ENCODE measurements at places on chromosomes 1 and 21.

DNA sequence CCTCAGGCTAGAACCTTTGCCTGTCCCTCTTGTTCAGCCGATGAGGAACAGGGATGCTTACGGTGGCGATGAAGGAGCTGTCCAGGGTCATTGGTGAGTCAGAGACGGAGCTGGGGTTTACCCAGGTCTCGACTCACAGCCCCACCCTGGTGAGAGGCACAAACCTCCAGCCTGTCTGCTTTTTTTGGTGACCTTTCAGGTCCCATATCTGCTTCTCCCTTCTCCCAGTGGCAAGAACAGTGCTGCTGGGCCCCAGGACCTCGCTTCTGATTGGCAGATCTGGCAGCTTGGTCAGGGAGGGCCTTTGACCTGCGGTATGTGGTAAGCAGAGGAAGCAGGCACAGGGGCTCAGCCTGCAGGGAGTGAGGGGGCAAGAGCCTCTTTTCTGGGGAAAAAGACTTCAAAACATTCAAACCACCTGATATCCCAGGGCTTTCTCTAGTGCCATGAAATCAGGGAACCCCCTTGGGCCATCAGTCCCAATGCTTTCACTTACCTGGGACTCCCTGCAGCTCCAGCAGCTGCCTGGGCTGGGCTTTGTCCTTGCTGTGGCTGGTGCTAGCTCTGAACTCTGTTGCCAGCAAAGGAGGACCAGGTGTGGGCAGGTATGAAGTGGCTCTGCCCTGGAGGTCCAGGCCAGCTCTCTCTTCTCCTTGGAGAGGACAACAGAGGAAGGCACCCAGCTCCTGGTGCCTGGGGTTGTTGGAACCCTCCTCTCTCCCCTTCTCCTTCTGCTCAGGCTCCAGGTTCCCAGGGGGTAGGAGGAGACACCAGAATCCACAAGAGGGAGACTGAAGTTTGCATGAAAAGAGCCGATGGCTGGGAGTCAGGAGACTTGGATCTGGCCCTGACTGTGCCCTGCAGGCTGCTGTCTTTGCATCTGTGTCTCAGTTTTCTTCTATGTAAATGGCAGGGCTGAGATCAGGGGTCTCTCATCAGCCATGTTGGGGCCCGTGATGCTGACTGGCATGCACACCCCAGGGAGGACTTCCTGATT, 41.4 kb downstream of the TRIM62 start:
- DNase-seq: no peak

- no peak for DNase-seq
Measured at GRCh38 chr1:8660411-8660828, 157.0 kb downstream of the RERE start.

DNA sequence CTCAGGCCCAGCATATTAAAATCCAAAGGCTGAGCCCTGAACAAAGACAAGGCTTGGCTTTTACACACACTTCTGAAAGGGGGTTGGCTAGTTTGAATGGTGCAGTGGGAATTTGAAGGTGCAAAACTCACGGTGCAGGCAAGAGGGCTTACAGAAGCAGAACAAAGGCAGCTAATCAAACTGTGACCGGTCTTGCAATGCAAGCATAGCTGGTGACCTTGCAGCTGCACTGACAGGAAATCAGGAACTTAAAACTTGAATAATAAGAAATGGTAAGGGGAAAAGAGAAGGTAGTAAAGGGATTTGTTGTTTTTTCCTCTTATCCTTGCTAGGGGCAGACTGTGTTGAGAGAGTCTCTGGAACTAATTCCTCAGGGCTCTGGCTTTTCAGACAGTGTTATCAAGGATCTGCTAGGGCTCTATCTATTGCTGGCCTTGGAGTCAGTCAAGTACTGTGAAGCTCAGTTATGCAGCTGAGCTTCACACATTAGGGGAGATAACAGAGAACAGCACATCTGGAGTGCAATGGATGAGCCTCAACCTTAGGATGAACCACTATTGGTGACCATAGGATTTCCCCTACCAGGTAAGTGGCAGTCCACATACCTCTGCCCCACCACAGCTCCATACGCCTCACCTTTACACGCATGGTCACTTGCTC, 97.6 kb downstream of the PPIAL4G start:
- DNase-seq: no peak

GRCh38 chr1:164803366-164803765, 244.4 kb downstream of the PBX1 start:
- DNase-seq: no peak

DNA sequence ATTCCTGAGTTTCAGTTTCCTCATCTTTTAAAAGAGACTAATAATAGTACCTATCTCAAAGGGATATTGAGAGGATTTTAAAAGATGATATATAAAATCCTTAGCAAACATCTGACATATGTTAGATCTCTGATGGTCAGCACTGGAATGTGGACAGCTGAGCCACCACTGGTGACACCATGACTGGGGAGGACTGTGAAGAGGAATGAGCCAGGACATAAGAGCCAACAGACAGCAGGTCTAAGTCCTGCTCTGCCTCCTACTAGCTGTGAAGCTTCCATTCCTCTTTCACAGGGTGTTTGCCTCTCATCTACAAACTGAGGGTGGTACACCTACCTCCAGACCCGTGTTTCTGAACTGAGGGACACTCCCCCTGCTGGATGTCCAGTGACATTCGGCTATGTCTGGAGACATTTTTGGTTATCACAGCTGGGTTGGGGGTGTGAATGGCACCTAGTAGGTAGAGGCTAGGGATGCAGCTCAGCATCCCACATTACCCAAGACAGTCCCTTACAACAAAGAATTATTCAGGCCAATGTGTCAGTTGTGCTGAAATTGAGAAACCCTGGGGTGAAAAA, 109.1 kb upstream of the OLIG2 start:
- no peak for DNase-seq

DNA sequence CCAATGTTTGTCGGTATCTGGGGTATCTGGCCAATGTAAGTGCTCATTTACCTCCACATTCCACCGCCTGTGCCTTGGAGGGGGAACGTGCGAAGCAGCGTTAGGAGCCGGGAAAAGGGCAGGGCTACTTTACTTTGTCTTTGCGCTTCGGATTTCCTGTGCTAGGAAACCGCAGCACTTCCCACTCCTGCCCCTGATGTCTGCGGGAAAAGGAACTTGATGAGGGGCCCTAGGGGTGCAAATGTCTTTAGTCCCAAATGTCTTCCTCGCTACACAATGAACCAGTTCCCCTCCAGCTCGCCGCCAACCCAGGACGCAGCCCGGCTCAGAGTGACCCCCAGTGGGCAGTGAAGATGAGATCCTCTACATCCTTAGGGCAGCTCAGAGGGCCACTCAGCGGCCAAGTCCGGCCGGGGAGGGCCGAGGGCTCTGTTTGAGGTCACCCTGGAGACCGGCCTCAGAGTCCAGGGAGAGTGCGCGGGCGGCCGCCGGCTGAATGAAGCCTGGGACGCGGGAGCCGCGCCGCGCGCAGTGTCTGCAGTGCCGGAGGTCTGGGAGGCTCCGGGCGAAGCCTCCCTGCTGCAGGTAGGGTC, at the start of gene DYNLT5:
DYNLT5 (plus strand) TSS at position 460 of the 593 bp plus-strand sequence. CDS start 2,200 bp downstream, outside the sequence.
- DNase-seq: peak; percentile 79

DNA sequence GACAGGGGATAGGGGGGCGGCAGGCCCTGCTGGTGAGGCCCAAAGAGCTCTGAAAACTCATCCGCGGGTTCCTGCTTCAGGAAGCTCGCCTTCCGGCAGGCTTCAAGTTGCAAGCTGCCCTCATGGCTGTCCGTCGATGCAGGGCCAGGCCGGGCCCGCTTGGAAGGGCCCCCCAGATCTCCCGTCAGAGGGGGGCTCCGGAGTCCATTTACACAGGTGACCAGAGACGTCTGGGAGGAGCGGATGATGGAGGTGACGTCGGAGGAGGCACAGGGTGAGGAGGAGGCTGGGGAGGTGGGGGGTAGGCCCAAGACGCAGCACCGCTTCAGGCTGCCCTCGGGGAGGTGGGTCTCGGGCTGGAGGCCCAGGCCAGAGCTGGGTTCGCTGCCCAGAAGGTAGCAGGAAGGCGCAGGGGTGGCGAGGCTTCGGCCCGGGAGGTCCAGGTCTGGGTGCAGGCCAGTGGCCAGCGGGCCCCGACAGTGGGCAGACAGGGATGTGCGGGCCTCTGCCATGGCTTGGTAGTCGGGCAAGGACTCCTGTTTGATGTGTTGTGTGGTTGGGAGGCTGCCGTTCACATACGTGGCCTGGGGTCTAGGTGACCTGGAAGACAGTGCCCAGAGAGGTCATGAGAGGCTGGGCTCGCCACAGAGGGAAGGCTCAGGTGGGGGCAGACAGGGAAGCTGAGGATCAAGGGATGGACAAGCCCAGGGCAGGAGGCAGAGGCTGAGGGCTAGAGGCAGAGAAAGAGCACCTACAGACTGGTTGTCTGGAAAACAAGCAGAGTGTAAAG, 135.4 kb downstream of the DMRTB1 start:
- no peak for DNase-seq

Measured in lower lobe of right lung (tissue), 2 donors.